ENCODE measurements at places on chromosomes 4 and X. TPM values are rescaled to one million over a fixed set of nuclear protein-coding genes. Genes with fewer than 3 reads are reported as not detected.

The TGIF2LX gene
- total RNA-seq, result not detected

The SMARCA5 gene
- 49.8 TPM for total RNA-seq

The CT45A7 gene
- not detected for total RNA-seq

The GPR78 gene
- not detected for total RNA-seq

The STATH gene
- not detected for total RNA-seq

The CHRNA9 gene
- 0.16 TPM for total RNA-seq

The TLR6 gene
- 64.7 TPM for total RNA-seq

The MID1 gene
- not detected for total RNA-seq

The ABCG2 gene
- total RNA-seq, result 0.20 TPM

The RTL5 gene
- total RNA-seq, result 2.9 TPM

The PARM1 gene
- total RNA-seq, result 6.7 TPM

The FRMD7 gene
- total RNA-seq, result not detected

The MAB21L2 gene
- not detected for total RNA-seq

The POU4F2 gene
- not detected for total RNA-seq

The PDGFC gene
- total RNA-seq, result not detected

The UCHL1 gene
- 2.6 TPM for total RNA-seq

The MAGEA1 gene
- total RNA-seq, result not detected

The CORIN gene
- not detected for total RNA-seq

The ZNF711 gene
- 3.5 TPM for total RNA-seq

The ART3 gene
- total RNA-seq, result not detected

The GPM6B gene
- not detected for total RNA-seq

The FGF5 gene
- total RNA-seq, result not detected

The TFE3 gene
- total RNA-seq, result 31.1 TPM

The FAM47E gene
- not detected for total RNA-seq

The DCAF12L2 gene
- total RNA-seq, result not detected

The TCP11X2 gene
- total RNA-seq, result not detected

The IGSF1 gene
- total RNA-seq, result not detected

The PRRG1 gene
- total RNA-seq, result not detected

The CXCL6 gene
- total RNA-seq, result not detected

The RAB9B gene
- total RNA-seq, result 0.51 TPM

The CFAP47 gene
- total RNA-seq, result not detected

The PCDH19 gene
- not detected for total RNA-seq

The TMPRSS11B gene
- total RNA-seq, result not detected

The APLN gene
- total RNA-seq, result not detected

The ITIH6 gene
- not detected for total RNA-seq

The NPFFR2 gene
- not detected for total RNA-seq

The MAMLD1 gene
- 1.4 TPM for total RNA-seq

The ENPP6 gene
- total RNA-seq, result not detected

The SLC38A5 gene
- 28.9 TPM for total RNA-seq
